ENCODE measurements at places on chromosomes 6 and 20.

- no peak for DNase-seq
These were observed 190.1 kb downstream of the CDH4 start for GRCh38 chr20:61442075-61442670.

GRCh38 chr6:39892490-39893129 is 41.7 kb downstream of the MOCS1 start:
- DNase-seq, result no peak

GRCh38 chr6:166075186-166075585 is 92.5 kb downstream of the TBXT start:
- DNase-seq, result no peak

DNA sequence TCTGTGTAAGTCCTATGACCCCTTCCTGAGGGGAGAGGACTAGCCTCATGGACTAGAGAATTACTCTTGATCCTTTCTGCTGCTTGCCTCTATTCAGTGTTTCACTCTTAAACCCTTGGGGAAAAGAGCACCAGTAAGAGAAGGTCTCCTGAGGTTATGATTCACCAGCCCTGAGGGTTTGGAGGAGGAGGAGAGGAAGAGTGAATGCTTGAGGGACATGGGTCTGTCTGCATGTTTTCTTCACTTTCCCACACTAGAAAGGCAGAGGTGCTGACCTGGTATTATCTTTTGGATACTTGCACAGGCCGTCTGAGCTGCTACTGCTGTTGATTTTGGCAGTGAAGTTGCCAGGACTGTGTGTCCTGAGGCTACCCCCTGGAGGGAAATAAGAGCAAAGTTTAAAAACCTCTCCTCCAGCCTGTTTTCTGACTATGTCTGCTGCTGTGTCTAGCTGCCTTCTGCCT is 78.3 kb downstream of the CD109 start:
- DNase-seq, result no peak

DNA sequence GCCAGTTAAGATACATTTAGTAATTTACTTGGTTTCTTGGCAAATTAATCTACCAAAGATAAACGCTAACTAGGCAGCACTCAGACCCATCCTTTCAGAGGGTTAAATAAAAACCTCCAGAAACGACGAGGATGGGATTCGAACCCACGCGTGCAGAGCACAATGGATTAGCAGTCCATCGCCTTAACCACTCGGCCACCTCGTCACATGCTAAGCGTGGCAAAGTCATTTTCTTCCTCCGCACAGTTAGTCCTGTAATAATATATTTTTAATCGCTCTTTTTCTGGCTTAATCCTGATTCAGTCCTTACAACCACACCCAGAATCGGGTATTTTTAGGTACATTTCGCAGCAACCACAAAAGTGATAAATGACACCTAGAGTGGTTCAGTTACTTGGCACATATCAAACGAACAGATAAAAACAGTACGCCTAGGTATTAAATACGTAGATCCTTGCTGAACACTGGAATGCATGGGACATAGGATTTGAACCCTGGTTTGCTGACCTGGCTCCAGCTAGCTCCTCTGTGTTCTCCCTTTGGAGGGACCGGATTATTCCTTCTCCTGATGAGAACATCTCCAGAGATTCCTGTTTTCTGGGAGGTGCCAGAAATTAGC is 71.6 kb downstream of the GPX5 start:
- DNase-seq, result peak; percentile 16

DNA sequence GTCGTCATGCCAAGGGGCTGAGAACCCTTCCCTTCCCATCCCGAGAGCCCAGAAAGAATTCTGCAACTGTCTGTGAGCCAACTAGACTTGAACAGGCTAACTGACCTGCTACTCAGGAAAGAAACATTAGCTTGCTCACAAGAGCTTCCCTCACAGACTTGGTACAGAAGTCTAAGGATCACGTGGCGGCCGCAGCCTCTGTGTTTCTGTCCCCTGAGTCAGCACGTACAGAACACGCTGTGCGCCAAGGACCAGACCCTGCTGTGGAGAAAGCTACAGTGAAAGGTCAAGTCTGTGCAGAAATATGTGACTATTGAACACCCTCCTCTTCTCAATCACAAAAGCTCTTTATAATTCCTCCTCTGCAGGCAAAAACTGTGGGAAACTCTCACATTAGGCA is 151.3 kb upstream of the QKI start:
- no peak for DNase-seq

GRCh38 chr20:13148961-13149360 is 72.1 kb upstream of the ISM1 start:
- no peak for DNase-seq
